Activated T-helper 1 cell treated with Interleukin-2 at 50 U/mL for 16 hours (primary cell): ENCODE measurements at places on chromosomes 7 and 10.
A peak's percentile ranks its signal among the peaks of the same experiment; 100 is the strongest.

DNA sequence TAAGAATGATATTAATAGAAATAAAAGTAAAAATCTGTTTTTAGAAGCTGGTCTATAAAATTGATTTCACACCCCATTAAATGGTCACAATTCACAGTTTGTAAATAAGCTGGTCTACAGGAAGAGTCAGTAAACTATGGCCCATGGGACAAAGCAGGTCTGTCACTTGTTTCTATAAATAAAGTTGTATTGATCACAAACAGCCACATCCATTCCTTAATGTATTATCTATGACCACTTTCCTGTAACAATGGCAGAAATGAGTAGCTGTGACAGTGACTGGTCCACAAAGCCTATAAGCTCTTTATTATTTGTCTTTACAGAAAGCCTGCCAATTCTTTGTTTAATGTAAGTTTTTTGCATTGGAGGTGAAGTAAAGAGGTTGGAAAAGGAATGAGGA, 114.5 kb downstream of the SEMA3E start:
- no peak for DNase-seq

DNA sequence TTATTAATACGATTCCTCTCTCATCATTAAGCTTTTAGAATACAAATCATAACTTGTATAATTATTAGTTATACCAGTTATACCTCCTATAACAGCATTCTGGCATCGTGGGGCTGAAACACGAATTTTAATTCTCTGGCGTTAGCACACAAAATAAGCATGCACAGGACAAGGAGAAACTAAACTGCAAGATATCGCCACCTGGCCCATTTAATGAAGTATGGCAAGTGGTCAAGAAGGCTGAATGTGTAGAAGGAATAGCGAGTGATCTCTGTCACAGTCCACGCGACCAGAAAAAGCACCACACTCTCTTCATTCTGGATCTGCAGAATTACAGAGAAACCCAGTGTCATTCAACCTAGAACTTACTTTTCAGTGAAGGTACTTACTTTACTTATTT, 18.1 kb downstream of the HACD1 start:
- no peak for DNase-seq

- DNase-seq, result no peak
Measured at GRCh38 chr10:68137171-68137570, 27.9 kb downstream of the MYPN start.

GRCh38 chr10:14751921-14752320, 22.8 kb downstream of the FAM107B start:
- DNase-seq, result no peak

DNA sequence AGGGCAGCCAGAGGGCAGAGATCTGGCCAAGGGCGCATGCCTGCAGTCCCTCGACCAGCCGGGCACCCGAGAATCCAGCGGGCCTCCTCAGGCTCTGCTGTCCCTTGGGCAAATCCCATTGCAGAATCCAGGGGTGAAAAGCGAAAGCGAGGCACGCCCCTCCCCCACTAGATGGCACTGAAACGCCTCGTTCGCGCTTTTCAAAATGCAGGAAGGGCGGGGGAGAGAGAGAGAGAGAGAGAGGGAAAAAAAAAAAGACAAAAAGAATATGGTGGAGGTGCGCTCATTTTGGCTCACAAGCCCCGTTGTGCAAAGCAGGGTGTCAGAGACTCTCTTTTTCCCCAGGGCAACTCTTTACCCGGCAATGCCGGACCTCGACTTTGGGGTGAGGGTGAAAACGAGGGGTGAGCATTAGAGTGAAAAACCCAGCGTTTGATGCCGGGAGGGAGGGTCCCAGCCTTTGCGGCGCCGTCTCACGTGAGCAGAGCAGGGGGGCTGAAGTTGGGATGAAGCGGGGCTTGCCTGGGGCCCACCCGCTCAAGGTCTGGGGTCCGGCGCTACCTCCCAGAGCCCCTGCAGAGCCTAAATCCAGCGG, 2.5 kb upstream of the TMEM178B start:
- no peak for DNase-seq

- DNase-seq, result no peak
Measured at GRCh38 chr10:110773693-110774068, 98.0 kb upstream of the PDCD4 start.

DNA sequence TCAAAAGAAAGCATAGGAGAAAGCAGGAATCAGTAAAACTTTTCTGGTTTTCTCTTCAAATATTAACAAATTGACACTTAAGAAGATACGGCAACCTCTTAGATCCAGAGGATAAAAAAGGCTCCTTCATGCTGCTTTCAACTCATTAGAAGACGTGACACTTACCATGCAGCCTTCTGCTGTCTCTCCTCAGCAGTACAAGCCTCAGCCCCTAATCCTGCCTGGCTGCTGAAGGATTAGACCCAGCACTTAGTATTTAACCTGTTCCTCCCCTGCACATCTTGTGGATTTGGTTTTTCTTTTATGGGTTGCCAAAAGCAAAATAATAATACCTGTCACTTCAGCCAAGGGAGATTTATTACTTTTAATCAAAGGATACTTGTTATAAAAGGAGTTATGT, 108.4 kb downstream of the LYZL1 start:
- no peak for DNase-seq

- no peak for DNase-seq
Measured at GRCh38 chr7:140552240-140552679, 73.0 kb upstream of the MKRN1 start.

DNA sequence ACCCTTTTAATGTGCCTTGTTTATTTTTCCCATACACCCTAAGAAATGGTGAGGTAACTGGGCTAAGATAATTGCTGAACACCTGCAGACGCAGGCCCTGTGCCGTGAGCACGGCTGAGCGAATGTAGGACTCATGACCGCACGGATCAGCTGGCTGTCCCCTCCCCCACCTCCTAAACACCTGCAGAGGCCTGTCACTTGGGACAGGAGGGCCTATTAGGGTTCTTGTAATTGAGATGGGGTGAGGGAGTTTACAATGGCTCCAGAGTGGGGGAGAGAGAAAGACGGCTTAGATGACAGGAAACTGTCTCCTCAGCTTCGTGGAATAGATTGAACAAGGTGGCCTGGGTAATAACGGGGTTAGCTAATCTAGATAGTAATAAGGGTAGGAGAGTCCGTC, 291.7 kb upstream of the HABP2 start:
- no peak for DNase-seq

DNA sequence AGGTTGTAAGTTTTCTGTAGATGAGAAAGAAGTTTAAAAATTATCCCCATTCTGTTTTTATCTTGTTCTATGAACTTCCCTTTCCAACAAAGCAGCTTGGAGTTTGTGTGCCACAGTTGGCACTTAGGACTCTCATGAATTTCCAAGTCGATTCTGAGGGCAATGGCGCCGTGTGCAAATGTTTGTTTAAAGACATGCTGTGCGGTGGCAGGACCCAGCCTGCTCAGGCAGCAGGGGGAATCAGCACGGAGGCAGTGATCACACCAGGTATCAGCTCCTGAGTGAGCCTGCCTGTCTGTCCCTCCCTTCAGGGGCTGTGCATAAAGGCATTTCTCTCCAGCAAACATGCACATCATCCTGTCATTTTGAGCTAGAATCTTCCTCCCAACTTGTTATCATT, 109.8 kb upstream of the WDR11 start:
- DNase-seq, result no peak

GRCh38 chr10:75294866-75295701, 59.3 kb upstream of the COMTD1 start:
- peak; percentile 49 for DNase-seq

DNA sequence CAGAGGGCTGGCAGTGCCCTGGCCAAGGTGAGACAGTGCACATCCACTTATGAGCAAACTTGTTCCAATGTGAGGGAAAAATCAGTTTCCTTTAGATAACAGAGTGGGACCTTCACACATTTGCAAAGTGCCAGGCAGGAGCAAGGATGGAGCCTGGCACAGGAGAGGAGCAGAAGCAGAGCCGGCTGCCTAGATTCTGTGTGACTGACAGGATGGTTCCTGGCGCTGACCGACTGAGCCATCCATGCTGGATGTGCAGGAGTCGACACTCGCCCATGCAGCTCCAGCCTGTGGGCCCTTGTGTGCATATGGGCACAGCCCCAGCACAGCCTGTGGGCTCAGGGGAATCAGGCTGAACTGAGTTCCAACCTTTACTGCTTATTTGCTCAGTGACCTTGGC, 346.5 kb downstream of the GRID1 start:
- no peak for DNase-seq

DNA sequence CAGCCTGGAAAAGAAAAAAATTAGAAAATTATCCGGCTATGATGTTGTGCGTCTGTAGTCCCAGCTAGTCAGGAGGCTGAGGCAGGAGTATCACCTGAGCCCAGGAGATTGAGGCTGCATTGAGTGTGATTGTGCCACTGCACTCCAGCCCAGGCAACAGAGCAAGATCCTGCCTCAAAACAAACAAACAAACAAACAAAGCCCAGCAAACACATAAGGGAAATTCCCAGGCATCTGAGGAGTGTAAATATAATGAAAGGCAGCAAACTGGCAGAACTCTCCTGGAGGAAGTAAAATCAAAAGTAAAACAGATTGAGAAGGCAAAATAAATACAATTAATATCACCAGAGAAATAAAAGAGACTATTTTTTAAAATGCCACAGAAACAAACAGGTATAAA, 84.5 kb upstream of the ITGB1 start:
- DNase-seq, result no peak

DNA sequence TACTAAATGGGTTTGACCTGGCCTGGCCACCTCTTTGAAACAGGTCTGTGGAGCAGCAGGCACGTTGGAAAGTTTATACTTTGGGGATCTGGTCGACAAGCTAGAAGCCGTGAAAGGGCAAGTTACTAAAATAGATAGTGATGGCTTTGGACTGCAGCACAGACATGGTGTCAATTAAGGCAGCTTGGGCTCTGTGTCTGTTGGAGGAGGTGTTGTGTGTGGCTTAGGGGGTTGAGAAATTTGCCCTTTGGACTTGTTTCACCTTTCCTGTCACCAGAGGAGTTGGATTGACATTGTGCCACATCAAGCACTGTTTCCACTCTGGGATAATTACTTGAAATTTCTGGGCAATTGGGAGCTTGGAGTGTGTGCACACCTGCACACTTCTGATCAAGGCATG, 251.8 kb upstream of the MKI67 start:
- no peak for DNase-seq

DNA sequence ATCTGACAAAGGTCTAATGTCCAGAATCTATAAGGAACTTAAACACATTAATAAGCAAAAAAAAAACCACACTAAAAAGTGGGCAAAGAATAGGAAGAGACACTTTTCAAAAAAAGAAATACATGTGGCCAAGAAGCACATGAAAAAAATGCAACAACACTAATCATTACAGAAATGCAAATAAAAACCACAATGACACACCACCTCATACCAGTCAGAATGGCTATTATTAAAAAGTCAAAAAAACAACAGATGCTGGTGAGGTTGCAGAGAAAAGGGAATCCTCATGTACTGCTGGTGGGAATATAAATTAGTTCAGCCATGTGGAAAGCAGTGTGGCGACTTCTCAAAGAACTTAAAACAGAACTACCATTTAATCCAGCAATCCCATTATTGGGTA, 119.0 kb downstream of the LMBR1 start:
- DNase-seq, result no peak

- no peak for DNase-seq
Measured at GRCh38 chr7:38105874-38106483, 72.1 kb upstream of the STARD3NL start.

- peak; percentile 4 for DNase-seq
Measured at GRCh38 chr7:142711746-142712616, 37.3 kb upstream of the PRSS1 start.

DNA sequence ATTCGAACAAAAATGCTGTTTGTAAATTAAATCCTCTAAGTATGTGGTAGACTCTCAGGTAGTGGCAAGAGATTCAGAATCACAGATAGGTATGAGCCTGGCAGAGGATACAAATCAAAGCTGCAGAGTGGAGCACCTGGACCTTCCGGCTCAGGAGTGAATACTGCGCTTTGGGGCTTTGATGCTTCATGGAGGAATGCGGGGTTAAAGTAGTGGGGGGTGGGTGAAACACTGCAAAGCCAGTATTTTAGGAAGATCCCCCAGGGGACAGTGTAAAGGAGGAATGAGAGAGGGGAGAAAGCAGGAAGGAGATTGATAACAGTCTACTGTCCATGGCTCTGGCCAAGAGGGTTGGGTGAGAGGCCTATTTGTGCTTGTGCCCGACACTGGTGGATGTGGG, 43.2 kb downstream of the CREB5 start:
- no peak for DNase-seq

- DNase-seq, result no peak
Measured at GRCh38 chr10:111098679-111099437, 22.0 kb downstream of the ADRA2A start.

DNA sequence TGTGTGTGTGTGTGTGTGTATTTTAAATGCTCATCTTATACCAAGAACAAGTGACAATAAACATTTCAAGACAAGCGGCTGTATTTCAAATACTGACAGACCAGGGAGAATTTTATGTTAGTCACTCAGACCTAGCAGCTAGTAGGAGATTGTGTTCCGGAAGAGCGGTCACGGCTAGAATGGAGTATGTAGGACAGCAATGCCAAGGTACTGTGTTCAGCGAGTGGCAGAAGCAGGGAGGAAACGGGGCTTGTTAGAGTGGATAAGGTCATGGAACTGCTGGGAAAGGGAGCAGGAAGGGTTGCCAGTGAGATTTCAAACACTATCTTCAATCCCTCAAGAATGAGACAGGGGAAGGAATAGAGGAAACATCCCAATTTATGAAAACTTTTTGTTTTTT, 260.5 kb upstream of the PITRM1 start:
- no peak for DNase-seq

- DNase-seq, result no peak
Measured at GRCh38 chr7:74489997-74490945, 36.6 kb downstream of the GTF2IRD1 start.

DNA sequence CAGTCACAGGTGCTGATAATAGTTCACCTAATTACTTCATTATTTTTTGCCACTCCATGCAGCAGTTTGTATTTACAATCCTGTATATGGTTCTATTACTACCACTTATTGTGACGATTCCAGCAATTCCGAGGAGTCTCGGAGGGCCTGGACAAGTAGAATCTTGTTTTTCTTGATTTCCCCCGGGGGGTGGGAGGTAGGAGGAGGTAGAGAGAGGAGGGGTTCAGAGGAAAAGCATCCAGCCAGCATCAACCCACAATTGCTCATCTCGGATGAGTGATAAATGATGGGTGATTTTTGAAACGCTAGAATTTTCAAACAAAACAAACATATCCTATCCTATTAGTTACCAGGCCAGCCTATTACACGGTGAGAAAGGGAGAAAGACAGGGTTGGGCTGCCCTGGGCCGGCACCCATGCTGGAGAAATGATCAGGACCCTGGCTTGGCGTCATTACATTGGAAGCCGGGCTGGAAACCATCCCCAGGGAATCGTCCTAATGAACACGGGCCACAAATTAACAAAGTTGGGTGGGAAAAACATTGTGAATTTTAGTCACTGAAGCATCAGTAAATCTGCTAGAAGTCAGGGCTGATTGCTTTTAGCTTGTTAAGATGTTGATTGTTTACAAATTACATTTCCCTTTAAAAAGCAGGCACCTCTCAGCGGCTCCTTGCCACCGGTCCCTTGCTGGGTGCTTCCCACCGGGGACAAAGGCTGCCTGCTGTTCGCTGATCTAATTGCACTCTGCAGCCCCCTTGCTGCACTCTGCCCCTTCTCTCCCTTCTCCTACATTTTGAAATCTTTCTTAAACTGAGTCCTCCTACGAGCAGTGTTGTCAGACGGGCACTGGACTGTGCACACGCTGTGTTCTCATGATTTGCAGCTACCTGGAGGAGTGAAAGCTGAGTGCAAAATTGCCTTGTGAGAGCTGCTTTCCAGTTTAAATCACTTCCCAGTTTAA, 95.5 kb downstream of the FAM204A start:
- no peak for DNase-seq

GRCh38 chr10:24153537-24153936, 55.4 kb upstream of the KIAA1217 start:
- no peak for DNase-seq

- no peak for DNase-seq
Measured at GRCh38 chr7:141242568-141242967, 168.7 kb downstream of the TMEM178B start.
